Bronchial epithelial cell (primary cell): ENCODE measurements at places on chromosomes 2 and 18. TPM values are rescaled to one million over a fixed set of nuclear protein-coding genes. Genes with fewer than 3 reads are reported as not detected.

PSMA8 gene
- not detected in 2 replicates for total RNA-seq

DNA sequence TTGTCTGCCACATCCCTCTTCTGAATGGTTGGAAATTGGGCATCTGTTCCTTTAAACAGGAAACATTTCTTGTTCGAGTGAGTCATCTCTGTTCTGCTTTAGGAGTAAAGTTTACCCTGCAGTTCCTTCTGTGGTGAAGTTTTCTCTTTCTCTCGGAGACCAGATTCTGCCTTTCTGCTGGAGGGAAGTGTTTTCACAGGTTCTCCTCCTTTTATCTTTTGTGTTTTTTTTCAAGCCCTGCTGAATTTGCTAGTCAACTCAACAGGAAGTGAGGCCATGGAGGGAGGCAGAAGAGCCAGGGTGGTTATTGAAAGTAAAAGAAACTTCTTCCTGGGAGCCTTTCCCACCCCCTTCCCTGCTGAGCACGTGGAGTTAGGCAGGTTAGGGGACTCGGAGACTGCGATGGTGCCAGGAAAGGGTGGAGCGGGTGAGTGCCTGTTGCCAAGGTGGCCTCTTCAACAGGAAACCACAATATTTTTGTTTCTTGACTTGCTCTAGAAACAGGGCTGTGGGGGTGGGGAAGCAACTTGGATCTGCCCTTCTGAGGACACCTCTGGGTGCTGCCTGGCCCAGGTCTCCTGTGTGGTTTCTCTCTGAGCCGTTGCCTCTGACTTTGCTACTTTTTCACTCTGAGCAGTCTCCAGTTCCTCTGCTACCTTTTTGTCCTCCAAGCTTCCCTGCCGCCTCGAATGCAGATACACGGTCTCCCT, 2.2 kb upstream of the CASP8 start:
- peak; percentile 90 for DNase-seq

GALR1 gene
- not detected in 2 replicates for total RNA-seq

DNA sequence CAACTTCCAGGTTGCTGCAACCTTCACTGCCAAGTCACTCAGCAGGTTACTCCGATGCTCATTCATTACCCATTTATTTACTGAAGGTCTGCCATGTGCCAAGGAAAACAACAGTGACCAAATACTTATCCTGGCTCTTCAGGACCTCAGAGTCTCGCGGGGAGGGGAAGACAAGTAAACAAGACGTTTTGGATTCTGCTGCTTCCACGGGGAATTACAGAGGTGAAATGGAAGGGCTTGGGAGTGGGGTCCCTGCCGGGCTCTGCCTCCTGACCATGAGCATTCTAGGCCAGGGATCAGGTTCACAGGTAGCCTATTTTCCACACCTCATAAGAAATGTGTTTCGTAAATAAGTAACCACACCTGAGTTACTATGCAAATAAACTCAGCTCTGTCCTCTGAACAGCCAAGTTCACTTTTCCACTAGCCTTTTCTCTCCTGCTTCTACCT, 68.1 kb downstream of the CLHC1 start:
- DNase-seq, result peak; percentile 49

DNA sequence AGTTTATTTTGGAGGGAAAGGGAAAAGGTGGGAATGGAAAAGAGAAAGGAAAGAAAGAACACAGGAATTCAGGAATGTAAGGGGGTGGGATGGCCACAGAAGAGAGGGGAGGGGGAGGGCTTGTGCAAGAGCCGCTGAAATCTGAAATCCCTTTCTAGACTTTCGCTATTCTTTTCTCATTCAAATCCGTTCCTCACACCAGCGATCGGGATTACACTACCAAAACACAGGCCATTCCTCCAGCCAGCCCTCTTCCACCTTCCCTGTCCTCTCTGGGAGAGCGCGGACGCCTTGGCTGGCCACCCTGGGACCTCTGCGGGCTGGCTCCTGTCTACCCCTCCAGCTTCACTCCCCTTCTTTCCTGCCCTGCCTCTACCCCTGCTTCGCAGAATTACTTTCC, 102.3 kb downstream of the CDCA7 start:
- no peak for DNase-seq

- no peak for DNase-seq
Measured at GRCh38 chr2:217466104-217466503, 536.7 kb downstream of the TNS1 start.

GRCh38 chr2:73295751-73296400, 2.5 kb upstream of the EGR4 start:
- peak; percentile 61 for DNase-seq

WNT10A gene
- 2.3 and 2.4 TPM in 2 replicates for total RNA-seq
